ENCODE measurements at places on chromosomes 13 and 19.

DNA sequence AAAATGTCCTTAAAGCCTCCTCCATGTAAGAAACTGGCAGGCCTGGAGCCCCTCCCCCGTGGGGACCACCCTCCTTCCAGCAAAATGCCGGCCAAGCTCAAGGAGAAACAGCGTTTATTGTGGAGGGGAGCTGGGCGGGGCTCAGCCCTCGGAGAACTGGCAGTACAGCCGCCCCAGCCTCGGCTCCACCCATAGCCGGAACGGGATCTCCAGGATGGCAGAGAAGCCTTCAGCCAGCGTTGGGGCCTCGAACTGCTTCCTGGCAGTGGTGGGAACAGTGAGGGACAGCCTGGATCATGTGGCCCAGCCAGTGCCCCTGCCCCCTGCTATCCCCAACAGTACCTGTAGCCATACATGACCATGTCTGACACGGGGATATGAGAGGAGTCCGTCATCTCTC, 6.3 kb downstream of the PNKP start:
- H3K27me3 ChIP-seq, result no peaks in the 10 kb centered on the region
- H3K4me3 ChIP-seq, result no peak overlapping the region
- H3K27ac ChIP-seq, result no peak overlapping the region
- DNase-seq, result peak; percentile 34
- H3K4me1 ChIP-seq, result peaks cover 11% of the 10 kb centered on the region

DNA sequence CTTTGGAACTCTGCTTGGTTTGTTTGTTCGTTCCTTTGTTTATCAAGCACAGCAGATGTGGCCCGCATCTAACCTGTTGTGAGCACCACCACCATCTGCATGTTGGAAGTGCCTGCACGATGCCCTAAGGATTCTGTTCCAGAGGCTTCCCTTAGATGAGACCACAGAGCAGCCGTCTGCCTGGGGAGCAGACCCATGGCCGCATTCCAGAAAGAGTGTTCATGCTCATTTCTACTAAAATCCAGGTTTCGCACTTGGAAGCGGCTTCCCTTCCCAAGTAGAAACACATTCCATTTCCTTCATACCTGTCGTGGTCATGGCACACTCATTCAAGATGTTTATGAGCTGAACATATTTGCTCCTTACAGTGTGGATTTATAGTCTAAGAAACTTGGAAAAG, 27.2 kb downstream of the COL4A2 start:
- no peak overlapping the region for H3K27ac ChIP-seq
- no peaks in the 10 kb centered on the region for H3K36me3 ChIP-seq
- no peaks in the 10 kb centered on the region for H3K27me3 ChIP-seq
- H3K4me3 ChIP-seq, result no peak overlapping the region

DNA sequence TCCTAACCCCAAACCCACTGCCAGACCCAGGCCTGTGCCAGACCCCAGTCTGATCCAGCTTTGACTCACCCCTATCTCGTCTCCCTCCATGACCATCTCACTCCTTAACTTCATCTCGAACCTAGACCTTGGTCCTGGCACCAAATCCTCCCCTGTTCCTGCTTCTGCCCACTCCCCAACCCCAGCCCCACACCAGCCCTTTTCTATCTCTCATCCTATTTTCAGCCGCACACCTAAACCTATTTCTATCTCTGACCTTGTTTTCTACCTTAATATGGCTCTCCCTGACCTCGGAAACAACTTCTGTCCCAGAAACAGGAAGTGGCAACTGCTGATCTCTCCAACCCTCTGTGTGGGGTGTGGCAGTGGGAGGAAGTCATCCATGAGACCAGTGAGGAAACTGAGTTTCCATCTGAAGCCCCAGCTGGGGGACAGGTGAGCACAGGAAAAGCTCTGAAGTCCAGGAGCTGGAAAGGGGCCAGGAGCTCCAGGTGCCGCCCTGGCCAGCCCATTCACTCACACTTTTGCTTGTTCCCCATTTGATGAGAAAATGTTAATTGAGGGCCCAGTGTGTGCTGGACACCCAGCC, 13.7 kb downstream of the PTH2 start:
- no peaks in the 10 kb centered on the region for H3K36me3 ChIP-seq
- no peak overlapping the region for H3K27ac ChIP-seq
- H3K4me3 ChIP-seq, result no peak overlapping the region
- H3K4me1 ChIP-seq, result no peaks in the 10 kb centered on the region
- H3K27me3 ChIP-seq, result no peaks in the 10 kb centered on the region

DNA sequence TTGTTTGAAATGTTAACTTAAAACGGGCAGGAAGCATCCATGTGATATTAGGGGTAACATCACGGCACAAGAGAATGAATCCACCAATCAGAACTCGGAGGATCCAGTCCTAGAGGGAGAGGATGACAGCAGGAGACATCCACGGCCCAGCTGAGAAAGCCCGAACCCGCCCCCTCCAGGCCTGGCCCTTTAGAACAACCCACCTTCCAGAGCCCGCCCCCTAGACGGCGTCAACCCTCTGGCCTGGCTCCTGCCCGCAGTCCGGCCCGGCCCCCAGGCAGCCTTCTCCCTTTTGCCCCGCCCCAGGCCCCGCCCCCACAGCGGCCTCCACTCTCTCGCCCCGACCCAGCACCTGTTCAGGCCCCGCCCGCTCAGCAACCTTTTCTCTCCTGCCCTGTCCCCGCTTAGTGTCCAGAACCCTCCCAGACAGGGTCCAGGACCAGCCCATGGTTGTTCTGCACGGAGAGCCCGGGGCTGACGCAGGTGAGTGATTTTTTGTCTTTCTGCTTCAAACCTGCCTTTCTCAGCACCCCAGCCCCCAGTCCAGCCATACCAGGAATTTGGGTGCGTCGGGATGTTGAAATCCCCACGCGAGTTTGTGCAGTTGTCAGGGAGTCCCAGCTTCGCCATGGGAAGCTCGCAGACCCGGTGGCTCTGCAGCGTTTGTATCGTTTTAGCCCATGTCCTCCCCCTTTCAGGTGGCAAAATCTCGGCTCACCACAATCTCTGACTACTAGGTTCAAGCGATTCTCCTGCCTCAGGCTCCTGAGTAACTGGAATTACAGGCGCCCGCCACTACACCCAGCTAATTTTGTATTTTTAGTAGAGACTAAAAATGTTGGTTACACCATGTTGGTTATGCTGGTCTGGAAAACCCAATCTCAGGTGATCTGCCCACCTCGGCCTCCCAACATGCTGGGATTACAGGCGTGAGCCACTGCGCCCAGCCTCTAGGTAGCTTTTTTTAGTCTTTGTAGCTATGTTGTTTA, 16.1 kb downstream of the ZNF816 start:
- H3K4me1 ChIP-seq, result peaks cover 4% of the 10 kb centered on the region
- H3K27me3 ChIP-seq, result no peaks in the 10 kb centered on the region
- H3K36me3 ChIP-seq, result peaks cover 21% of the 10 kb centered on the region
- no peak overlapping the region for H3K4me3 ChIP-seq

DNA sequence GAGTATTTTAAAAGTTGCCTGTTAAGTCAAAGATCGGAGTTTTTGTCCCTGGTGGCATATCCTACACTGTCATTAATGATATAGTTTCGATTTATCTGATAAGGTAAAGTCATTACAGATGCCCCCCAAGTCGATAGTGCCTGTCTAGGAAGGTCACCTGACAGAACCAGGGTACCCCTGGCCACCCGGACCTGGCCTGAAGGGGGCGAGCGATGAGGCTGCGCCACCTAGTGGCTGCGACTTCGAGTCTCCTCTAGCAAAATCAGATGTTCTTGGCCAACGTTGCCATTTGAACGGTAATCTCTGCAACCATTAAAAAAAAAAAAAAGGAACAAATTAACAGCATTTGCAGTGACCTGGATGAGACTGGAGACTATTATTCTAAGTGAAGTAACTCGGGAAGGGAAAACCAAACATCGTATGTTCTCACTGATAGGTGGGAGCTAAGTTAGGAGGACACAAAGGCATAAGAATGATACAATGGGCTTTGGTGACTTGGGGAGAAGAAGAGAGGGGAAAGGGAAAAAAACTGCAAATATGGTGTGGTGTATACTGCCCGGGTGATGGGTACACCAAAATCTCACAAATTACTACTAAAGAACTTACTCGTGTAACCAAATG, 565.1 kb downstream of the LIG4 start:
- H3K4me1 ChIP-seq, result no peaks in the 10 kb centered on the region
- H3K4me3 ChIP-seq, result no peak overlapping the region
- H3K27me3 ChIP-seq, result no peaks in the 10 kb centered on the region
- H3K27ac ChIP-seq, result no peak overlapping the region

DNA sequence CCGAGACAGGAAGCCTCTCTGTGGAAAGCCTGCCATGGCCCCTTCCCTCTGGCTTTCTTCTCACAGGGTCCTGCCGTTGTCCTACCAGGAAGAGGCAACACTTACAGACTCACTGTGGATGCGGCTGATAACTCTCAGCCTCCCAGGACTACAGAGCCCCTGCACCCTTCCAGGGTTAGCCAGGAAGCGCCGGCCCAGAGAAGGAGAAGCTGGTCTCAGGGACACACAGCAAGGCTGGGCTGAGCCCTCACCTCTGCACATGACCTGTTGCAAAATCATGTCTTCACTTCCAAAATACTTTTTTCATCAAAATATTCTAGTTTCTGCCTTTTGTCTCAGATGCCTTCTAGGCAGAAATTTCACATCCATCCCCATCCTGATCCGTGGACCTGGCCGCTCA, 1.9 kb downstream of the CEACAM20 start:
- H3K4me1 ChIP-seq, result no peaks in the 10 kb centered on the region
- H3K4me3 ChIP-seq, result no peak overlapping the region
- DNase-seq, result no peak
- H3K36me3 ChIP-seq, result no peaks in the 10 kb centered on the region
- H3K27ac ChIP-seq, result no peak overlapping the region
- peaks cover 27% of the 10 kb centered on the region for H3K27me3 ChIP-seq

DNA sequence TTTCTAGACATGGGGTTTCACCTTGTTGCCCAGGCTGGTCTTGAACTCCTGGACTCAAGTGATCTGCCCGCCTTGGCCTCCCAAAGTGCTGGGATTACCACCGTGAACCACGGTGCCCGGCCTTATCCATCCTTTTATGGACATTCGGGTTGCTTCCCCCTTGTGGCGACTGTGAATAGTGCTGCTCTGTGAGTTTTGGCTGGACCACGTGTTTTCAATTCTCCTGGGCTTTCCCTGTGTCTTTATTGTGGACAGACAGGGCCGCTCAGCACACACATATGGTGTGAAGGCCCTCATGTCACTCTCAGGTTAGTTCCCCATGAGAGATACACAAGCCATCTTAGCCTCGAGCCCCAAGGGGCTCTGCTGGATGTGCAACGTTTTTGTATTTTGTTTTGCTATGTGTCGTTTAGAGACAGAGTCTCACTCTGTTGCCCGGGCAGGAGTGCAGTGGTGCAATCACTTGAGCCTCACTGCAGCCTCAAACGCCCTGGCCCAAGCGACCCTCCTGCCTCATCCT, 40.5 kb downstream of the MAU2 start:
- H3K36me3 ChIP-seq, result no peaks in the 10 kb centered on the region
- DNase-seq, result peak; percentile 90
- H3K27me3 ChIP-seq, result no peaks in the 10 kb centered on the region
- H3K4me1 ChIP-seq, result no peaks in the 10 kb centered on the region
- peak overlapping the region; percentile 17 for H3K27ac ChIP-seq

DNA sequence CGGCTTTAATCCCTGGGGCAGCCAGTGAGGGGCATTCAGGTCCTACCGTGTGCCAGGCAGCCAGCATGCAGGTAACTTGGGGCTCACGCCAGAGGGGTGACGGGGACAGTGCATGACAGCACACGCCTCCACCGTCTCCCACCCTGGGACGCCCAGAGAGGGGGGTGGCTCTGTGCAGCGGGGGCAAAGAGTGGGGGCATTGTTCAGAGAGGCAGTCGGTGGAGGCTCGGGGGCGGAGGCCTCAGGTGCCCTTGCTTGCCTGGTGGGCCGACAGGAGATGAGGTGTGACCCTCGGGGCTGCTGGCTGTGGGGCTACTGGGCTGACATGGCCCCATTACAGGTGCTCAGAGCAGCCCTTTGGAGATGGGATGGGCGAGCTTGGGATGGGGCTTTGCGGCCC, 18.4 kb downstream of the PLIN4 start:
- no peaks in the 10 kb centered on the region for H3K27me3 ChIP-seq
- H3K36me3 ChIP-seq, result no peaks in the 10 kb centered on the region
- no peak overlapping the region for H3K27ac ChIP-seq
- DNase-seq, result no peak
- no peaks in the 10 kb centered on the region for H3K4me1 ChIP-seq

DNA sequence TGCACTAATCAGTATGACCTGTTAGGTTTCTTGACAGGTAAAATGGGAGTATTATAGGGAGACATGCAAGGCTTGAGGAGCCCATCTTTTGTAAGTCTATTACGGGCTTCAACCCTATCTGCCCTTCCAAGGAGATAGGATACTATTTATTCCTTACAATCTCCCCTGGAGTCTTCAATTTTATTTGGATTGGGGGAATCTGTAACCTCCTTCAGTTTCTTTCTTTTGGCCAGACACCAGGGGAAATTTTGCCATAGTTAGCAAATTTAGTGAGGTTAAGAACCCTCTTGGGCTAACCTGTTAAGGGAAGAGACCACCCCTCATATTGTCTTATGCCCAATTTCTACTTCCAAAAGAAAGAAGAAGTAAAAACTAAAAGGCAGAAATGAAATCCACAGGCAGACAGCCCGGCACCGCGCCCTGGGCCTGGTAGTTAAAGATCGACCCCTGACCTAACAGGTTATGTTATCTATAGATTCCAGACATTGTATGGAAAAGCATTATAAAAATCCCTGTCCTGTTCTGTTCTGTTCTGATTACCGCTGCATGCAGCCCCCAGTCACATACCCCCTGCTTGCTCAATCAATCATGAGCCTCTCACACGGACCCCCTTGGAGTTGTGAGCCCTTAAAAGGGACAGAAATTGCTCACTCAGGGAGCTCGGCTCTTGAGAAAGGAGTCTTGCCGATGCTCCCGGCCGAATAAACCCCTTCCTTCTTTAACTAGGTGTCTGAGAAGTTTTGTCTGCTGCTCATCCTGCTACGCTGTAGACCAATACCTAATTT, 39.6 kb upstream of the CD177 start:
- DNase-seq, result no peak
- H3K4me1 ChIP-seq, result 0 out of 2 replicates have a peak, but pooled peaks cover 3% of the 10 kb centered on the region
- H3K27me3 ChIP-seq, result no peaks in the 10 kb centered on the region
- no peak overlapping the region for H3K27ac ChIP-seq
- H3K36me3 ChIP-seq, result no peaks in the 10 kb centered on the region
- no peak overlapping the region for H3K4me3 ChIP-seq

GRCh38 chr13:82294226-82294625, 1588.0 kb downstream of the SLITRK1 start:
- H3K27me3 ChIP-seq, result no peaks in the 10 kb centered on the region
- H3K27ac ChIP-seq, result no peak overlapping the region
- H3K4me1 ChIP-seq, result no peaks in the 10 kb centered on the region
- H3K36me3 ChIP-seq, result no peaks in the 10 kb centered on the region

- no peak overlapping the region for H3K27ac ChIP-seq
- no peak overlapping the region for H3K4me3 ChIP-seq
- no peaks in the 10 kb centered on the region for H3K27me3 ChIP-seq
- no peaks in the 10 kb centered on the region for H3K4me1 ChIP-seq
- H3K36me3 ChIP-seq, result no peaks in the 10 kb centered on the region
- no peak for DNase-seq
Measured at GRCh38 chr13:72293206-72293605, 426.2 kb upstream of the DACH1 start.

GRCh38 chr13:24670961-24671381, 9.2 kb upstream of the ATP12A start:
- peak overlapping the region; percentile 73 for H3K4me3 ChIP-seq
- H3K4me1 ChIP-seq, result peaks cover 21% of the 10 kb centered on the region
- H3K27me3 ChIP-seq, result no peaks in the 10 kb centered on the region
- peak; percentile 75 for DNase-seq

Data from GM23248 (cell line).